NCI-H1417 (cell line): ENCODE measurements at places on chromosomes 2 and 18.

GRCh38 chr2:16025211-16025875, 85.0 kb downstream of the MYCN start:
- no peak for DNase-seq

DNA sequence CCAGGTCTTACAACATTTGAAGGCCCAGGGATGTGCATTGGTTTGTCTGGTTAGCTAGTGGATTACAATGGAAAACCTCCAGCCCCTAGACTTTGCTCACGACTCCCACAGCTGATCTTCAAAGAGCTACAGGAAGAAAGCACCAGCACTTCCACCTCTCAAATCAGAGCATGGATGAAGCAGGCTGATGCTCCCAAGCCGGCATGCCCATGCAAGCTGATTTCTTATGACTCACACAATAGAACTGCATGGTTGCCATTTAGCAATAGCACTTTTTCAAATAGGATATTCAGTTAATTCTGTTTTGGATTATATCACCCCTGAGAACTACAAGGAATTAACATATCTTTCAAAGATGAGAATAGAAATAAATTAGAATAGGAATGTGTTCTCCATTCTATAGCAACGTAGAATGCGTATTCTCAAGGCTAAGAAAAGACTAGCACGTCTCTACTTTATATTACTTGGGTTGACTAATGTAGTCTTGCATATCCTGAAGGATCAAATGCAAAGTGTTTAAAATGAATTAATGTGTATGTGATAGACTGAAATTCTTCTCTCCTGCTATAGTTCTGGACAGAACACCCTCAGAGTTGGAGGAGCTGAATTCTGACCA, 292.4 kb downstream of the TRIB2 start:
- DNase-seq: no peak

GRCh38 chr18:12933327-12933726, 14.5 kb upstream of the SEH1L start:
- no peak for DNase-seq

DNA sequence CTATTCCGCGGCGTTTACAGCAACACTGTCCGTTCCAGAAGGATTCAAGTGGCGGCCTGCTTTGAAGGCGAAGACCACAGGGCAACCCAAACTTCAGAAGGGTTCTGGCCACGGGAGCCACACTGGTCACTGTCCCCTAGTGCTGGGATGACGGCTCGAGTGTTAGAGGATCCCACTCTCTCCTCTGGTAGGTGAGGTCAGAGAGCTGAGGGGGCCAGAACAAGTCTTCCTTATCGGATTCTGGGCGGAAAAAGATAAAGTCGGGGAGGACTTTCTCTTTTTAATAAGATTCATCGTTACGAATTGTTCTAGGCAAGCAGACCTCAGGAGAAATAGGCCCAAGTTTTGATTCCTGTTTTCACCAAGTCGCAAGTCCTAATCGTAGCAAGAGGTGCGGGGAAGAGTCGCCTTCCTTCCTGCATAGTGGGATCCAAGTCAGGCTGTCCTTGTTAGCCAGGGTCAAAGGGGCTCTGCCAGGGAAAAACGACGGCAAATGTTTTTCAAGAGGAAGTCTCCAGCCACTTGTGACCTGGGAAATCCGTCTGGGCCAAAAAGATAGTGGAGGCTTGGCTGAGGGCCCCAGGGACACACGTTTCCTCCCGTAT, 864 bp upstream of the MYL12A start:
- DNase-seq: no peak

GRCh38 chr2:62343636-62344337, 147.9 kb downstream of the B3GNT2 start:
- no peak for DNase-seq

GRCh38 chr18:70135604-70136003, 69.9 kb downstream of the RTTN start:
- DNase-seq: no peak

GRCh38 chr18:47120428-47120827, 29.9 kb downstream of the HDHD2 start:
- no peak for DNase-seq

GRCh38 chr2:215668378-215668775, 232.5 kb upstream of the FN1 start:
- DNase-seq: no peak
